ENCODE measurements at places on chromosomes 2 and 18.

DNA sequence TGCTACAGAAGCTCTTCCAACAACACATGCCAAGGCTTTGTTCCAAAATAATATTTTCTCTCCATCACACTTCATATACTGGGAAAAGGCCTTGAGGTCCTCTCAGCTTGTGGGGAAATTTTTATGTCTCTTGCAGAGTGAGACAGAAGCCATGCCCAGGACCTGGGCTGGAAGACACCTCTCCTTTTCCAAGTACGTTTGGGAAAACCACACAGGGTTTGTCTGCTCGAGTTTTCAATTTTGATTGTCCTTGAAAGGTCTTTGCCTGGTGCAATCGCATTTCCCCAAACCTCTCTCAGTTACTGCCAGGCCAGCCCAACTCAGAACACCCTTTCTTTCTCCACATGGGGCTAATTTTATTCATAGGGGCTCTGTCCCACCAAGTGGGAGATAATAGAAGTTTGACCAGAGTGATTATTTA is 272.2 kb downstream of the OSR1 start:
- no peak for DNase-seq

- no peak for DNase-seq
These were observed 64.0 kb upstream of the REG3A start for GRCh38 chr2:79223539-79223938.

DNA sequence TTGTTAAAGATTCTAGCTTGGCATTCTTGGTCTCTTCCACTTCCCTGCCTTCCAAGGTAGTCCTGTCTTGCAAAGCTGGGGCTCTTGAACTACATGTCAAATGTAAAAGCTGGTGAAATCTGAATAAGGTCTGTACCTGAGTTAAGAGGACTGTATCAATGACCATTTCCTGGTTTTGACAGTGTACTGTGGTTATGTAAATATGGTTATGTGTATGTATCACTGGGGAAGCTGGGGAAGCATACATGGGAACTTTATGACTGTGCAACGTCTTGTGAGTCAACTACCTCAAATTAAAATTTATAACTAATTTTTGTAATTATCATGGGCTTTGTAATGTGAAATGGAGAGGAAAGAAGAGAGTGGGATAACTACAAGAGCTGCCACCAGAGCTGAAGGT is 81.7 kb downstream of the COL4A4 start:
- DNase-seq = no peak

- no peak for DNase-seq
These were observed 79.4 kb upstream of the TMEM200C start for GRCh38 chr18:5974696-5975095.

DNA sequence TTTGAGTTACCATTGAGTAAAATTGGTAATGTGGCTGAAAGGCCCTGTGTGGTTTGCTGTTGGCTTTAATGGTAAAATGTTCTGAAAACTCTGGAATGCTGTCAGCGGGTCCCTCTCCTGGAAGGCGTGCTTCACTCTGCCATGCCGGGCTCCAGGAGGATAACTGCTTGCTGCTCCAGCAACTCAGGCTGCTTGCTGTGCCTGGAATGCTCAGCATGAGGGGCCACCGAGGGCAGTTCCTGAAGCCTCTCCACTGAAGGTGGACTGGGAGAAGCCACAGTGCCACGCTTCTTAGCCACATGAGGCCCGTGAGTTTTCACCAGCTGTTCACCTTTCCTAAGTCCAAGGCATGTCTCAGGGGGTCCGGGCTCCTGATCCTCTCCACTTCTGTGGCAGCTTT is 90.4 kb upstream of the FAM110C start:
- no peak for DNase-seq

GRCh38 chr2:197399887-197400540 is 34.8 kb downstream of the SF3B1 start:
- DNase-seq = no peak

GRCh38 chr2:17976871-17977746 is 98.6 kb downstream of the KCNS3 start:
- DNase-seq = no peak

GRCh38 chr2:161152302-161152701 is 7.9 kb upstream of the TANK start:
- DNase-seq = no peak

GRCh38 chr2:139000131-139000785 is 220.1 kb upstream of the NXPH2 start:
- DNase-seq = no peak

GRCh38 chr2:149383340-149383739 is 53.0 kb downstream of the LYPD6 start:
- DNase-seq = no peak

GRCh38 chr2:38603402-38604290 is 918 bp upstream of the HNRNPLL start:
- peak; percentile 84 for DNase-seq

- DNase-seq = no peak
These were observed 111.3 kb upstream of the TLK1 start for GRCh38 chr2:171271971-171272436.

- DNase-seq = no peak
These were observed 521.9 kb downstream of the CCDC85A start for GRCh38 chr2:56705713-56706112.

- no peak for DNase-seq
These were observed 52.5 kb downstream of the USP40 start for GRCh38 chr2:233513953-233514655.

- no peak for DNase-seq
These were observed 246.1 kb downstream of the NRXN1 start for GRCh38 chr2:50785816-50786215.

GRCh38 chr2:170202437-170202836 is 24.5 kb downstream of the MYO3B start:
- DNase-seq = no peak

DNA sequence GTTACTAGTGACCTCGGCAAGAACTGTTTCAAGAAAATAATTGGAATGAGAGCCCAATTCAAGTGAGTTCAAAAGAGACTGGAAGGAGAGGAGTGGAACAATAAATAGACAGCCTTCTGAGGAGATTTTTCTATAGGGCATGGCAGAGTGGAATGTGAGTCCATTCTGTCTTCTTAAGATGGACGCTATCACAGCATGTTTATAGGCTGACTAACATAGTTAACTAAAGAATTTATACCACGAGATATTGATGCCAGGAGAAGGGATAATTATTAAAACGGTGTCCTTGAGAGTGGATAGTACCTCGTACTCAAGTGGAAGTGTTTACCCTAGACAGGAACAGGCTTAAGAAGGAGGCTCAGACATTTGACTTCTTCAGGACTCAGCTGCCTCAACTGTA is 143.5 kb upstream of the RBBP8 start:
- DNase-seq = no peak

DNA sequence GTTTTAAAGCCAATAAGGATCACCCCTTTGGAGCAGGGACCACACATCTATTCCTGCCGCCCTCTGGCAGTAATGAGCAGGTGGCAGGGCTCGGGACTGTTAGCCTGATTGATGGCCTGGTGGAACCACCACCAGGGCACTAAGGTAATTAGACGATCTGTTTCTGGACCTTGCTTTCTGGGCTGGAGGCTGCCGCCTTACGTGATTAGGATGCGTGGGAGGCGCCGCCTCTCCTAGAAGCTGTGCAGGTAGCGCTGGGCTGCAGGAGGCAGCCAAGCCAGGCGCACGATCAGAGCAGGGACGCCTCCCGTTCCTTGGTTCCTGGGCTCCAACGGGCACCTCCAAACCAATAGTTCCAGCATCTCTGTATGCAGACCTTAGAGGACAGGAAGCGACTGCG is 242.6 kb upstream of the RAB12 start:
- DNase-seq = no peak

DNA sequence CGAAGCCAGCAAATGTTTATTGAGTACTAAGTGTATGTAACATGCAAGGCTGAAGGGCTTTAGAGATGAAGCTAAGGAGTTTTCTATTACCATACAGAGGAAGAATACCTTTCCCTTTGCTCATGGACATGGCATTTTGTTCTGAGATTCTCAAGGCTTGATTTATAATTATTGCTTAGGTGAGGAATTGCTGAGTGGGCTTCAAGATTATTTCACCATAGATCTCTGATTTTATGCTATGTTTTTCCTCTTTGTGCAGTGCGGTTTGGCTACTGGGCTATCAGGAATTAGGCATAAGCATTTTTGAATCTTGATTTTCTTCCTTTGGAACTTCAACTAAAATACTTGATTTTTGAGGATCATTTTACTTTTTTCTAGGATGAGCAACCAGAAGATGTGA is 42.5 kb downstream of the VRK2 start:
- DNase-seq = no peak

- DNase-seq = no peak
These were observed 269.0 kb upstream of the FBXO11 start for GRCh38 chr2:48175254-48175653.

GRCh38 chr18:3649135-3649632 is 199.2 kb downstream of the TGIF1 start:
- no peak for DNase-seq

DNA sequence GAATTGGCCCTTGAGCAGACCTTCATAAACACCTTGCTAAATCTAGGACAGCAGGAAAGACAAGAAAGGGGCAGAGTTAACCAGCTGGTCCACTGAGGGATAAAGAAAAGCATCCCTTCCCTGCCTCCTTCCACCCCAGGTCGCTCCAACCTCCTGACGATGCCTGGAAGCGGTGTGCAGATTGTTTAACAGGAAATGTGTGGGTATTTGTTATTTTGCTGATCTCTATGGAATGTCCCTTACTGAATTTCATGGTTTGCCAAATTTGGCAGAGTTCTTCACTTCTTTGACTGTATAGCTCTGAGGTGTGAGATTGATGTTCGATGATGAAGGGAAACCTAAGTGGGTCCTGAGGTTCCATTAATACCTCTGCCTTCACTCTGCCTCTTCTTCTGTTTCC is 72.9 kb downstream of the MAP3K20 start:
- no peak for DNase-seq

DNA sequence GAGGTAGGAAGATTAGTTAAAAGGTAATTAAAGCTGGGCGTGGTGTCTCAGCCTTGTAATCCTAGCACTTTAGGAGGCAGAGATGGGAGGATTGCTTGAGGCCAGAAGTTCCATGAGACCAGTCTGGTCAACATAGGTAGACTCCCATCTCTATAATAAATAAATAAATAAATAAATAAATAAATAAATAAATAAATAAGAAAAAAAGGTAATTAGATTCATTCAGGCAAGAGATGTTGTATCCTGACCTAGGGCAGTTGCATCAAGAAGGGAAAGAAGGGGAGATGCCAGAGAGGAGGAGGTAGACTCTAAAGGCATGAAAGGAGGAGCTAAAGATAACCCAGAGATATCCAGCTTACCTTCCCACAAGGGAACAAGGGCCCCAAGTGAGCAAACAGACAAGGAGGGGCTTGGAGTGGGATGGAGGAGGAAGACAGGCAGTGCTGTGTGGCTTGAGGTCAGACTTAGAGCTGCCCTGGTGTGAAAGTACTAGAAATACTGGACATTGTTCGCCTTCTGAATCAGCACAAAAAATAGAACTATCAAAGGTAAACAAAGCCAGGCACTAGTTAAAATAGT is 7.4 kb upstream of the RAB1A start:
- no peak for DNase-seq

DNA sequence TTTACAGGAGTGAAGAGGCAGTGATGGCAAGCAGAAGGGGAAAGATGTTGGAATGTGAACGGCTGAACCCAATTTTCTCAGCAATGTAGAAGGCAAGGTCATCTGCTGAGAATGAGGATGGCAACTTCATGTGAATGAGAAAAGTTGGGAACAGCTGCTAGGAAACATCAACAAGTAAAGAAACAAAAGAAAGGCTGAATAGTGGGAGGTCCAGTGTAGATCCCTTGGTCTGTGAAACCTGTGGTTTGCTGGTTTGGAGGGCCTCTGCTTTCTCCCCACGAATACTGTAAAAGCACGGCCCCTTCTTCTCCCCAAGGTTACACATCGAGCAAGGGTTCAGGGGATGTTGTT is 27.4 kb downstream of the MARCHF4 start:
- no peak for DNase-seq

DNA sequence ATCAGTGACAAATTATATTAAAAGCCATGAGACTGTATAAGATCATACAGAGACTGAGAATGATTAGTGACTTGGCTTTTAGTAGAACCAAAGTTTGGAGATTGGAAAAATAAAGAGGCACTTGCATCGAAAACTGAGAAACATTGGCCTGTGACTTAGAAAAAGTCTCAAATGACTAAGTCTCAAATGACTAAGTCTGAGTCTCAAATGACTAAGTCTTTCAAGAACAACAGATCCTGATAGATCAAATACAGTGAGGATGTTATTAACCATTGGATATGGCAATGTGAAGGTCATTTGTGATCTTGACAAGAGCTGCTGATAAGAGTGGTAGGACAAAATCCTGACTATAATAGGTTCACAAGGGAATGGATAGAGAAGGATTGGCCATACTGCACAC is 135.5 kb upstream of the FANCL start:
- no peak for DNase-seq

DNA sequence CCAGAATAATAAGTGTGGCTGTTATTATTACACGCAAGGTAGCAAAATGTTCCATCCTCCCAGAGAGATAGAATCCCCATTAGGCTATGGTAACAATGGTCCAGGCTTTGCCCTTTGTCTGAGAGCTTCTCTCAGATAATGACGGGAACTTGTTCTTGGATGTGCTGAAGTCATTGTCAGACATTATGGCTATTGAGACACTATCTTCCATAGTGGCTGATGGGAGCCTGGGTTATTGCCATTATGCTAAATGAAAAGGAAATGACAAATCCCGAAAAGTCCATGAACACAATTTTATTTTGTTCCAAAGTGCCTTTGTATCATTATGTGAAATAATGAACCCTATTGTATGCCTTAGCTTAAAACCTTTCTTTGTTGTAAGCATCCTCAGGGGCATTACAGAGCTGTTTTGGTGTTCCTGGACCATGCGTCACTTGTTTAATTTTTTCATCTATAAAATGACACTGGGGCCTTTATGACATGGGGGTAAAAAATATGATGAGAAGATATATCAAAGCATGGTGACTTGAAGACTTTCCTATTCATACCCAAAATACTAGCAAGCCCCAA is 218.5 kb downstream of the KCNS3 start:
- DNase-seq = no peak

DNA sequence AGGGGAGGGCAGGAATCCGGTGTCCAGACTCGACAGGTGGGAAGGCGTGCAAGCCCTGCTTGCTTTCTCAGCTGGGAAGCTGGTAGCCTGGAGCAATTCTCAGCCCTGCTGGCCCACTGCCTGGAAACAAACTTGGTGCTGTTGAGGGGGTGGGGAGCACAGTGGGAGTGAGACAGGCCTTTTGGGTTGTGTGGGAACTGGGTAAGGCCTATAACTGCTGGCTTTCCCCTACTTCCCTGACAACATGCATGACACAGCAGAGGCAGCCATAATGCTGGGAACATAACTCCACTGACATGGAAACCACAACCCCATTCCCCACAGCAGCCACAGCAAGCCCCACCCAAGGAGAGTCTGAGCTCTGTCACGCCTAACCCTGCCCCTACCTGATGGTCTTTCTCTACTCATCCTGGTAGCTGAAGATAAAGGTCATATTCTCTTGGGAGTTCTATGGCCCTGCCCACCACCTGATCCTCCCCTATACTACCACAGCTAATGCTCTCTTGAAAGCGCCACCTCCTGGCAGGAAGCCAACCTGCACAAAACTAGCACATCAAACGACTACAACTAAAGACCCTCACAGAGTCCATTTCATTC is 122.9 kb upstream of the ACVR1C start:
- DNase-seq = no peak

- DNase-seq = no peak
These were observed 11.8 kb downstream of the TPGS2 start for GRCh38 chr18:36817039-36817438.

GRCh38 chr18:79528846-79529245 is 133.1 kb downstream of the NFATC1 start:
- peak; percentile 52 for DNase-seq

Measured in CD4-positive, alpha-beta T cell treated with Interleukin-15 for 1 hour (primary cell).